ENCODE measurements at places on chromosomes 6 and 20. TPM values are rescaled to one million over a fixed set of nuclear protein-coding genes. Genes with fewer than 3 reads are reported as not detected.

Gene PDE10A
- polyA plus RNA-seq = 24.4 TPM

Gene LGSN
- polyA plus RNA-seq = 1.4 TPM

Gene SLC13A3
- 19.3 TPM for polyA plus RNA-seq

Gene CAGE1
- 0.38 TPM for polyA plus RNA-seq

Gene SAMD5
- polyA plus RNA-seq = 19.4 TPM

Gene TPX2
- polyA plus RNA-seq = 71.2 TPM

Gene JAG1
- polyA plus RNA-seq = 213 TPM

Gene BTNL2
- polyA plus RNA-seq = 3.4 TPM

Gene AVP
- polyA plus RNA-seq = 0.28 TPM

Gene HCRTR2
- polyA plus RNA-seq = 0.35 TPM

Gene PROKR2
- polyA plus RNA-seq = not detected

Measured in left kidney (tissue), 8 donors.